A549 treated with dexamethasone at 1 μM for 4 hours (cell line): ENCODE measurements at places on chromosomes 2 and 18. TPM values are rescaled to one million over a fixed set of nuclear protein-coding genes. Genes with fewer than 3 reads are reported as not detected.

The ALPP gene
- total RNA-seq = 14.4 to 22.1 TPM (median 20.3 TPM) in 5 replicates

The LAMA1 gene
- 0.01 to 0.21 TPM (median 0.09 TPM) in 5 replicates for total RNA-seq

The PTH2R gene
- total RNA-seq = not detected in 5 replicates

The DUSP2 gene
- 0.32 to 0.46 TPM (median 0.37 TPM) in 5 replicates for total RNA-seq

The RGPD4 gene
- 0.02 to 0.07 TPM (median 0.04 TPM) in 5 replicates for total RNA-seq

The C2orf80 gene
- total RNA-seq = not detected in 5 replicates

The SLC8A1 gene
- total RNA-seq = 0.17 to 0.40 TPM (median 0.31 TPM) in 5 replicates

The PLEKHM3 gene
- total RNA-seq = 2.0 to 2.7 TPM (median 2.5 TPM) in 5 replicates

The ALKAL2 gene
- total RNA-seq = not detected in 5 replicates

The MARCHF4 gene
- total RNA-seq = 20.0 to 28.3 TPM (median 23.3 TPM) in 5 replicates

The SMPD4 gene
- total RNA-seq = 61.8 to 83.6 TPM (median 81.2 TPM) in 5 replicates

The CIB4 gene
- total RNA-seq = 0.20 to 0.42 TPM in 2 of 5 replicates, not detected in the others

The GNAL gene
- total RNA-seq = 5.7 to 8.6 TPM (median 7.4 TPM) in 5 replicates

The POU3F3 gene
- 0.02 TPM in 1 of 5 replicates, not detected in the others for total RNA-seq

The FSHR gene
- total RNA-seq = not detected in 5 replicates

The SPATA3 gene
- not detected in 5 replicates for total RNA-seq

The TACR1 gene
- 0.04 to 0.14 TPM (median 0.08 TPM) in 4 of 5 replicates, not detected in the other for total RNA-seq

The RALBP1 gene
- 25.1 to 33.8 TPM (median 32.8 TPM) in 5 replicates for total RNA-seq

The ALLC gene
- total RNA-seq = 0.05 to 0.11 TPM (median 0.08 TPM) in 3 of 5 replicates, not detected in the others

The TP53I3 gene
- 263 to 323 TPM (median 281 TPM) in 5 replicates for total RNA-seq

The KRTCAP3 gene
- total RNA-seq = 0.39 to 0.87 TPM (median 0.45 TPM) in 5 replicates

The BCL11A gene
- 0.01 to 0.14 TPM (median 0.09 TPM) in 5 replicates for total RNA-seq

The FEV gene
- 0.20 TPM in 1 of 5 replicates, not detected in the others for total RNA-seq

The PLB1 gene
- 1.1 to 3.1 TPM (median 2.6 TPM) in 5 replicates for total RNA-seq

The BMP10 gene
- not detected in 5 replicates for total RNA-seq

The NT5DC4 gene
- total RNA-seq = 0.05 TPM in 1 of 5 replicates, not detected in the others

The VIT gene
- not detected in 5 replicates for total RNA-seq

The SH3RF3 gene
- total RNA-seq = 0.53 to 0.91 TPM (median 0.75 TPM) in 5 replicates

The SOCS6 gene
- 28.2 to 36.7 TPM (median 35.1 TPM) in 5 replicates for total RNA-seq

The LIMS2 gene
- 6.2 to 11.8 TPM (median 7.9 TPM) in 5 replicates for total RNA-seq

The HNRNPLL gene
- total RNA-seq = 20.5 to 25.8 TPM (median 25.2 TPM) in 5 replicates

The BOLL gene
- not detected in 5 replicates for total RNA-seq

The ABHD1 gene
- total RNA-seq = 0.50 to 1.8 TPM (median 1.5 TPM) in 5 replicates

The CPS1 gene
- total RNA-seq = 12.6 to 20.9 TPM (median 17.3 TPM) in 5 replicates

The TTC39C gene
- total RNA-seq = 17.2 to 22.7 TPM (median 20.3 TPM) in 5 replicates

The LRRC30 gene
- total RNA-seq = not detected in 5 replicates

The TAF4B gene
- total RNA-seq = 3.9 to 5.5 TPM (median 5.0 TPM) in 5 replicates

The TUBA3E gene
- total RNA-seq = 4.4 to 6.3 TPM (median 5.5 TPM) in 5 replicates

The FAP gene
- total RNA-seq = 0.08 TPM in 1 of 5 replicates, not detected in the others
